ENCODE measurements at places on chromosomes 1 and 21.

DNA sequence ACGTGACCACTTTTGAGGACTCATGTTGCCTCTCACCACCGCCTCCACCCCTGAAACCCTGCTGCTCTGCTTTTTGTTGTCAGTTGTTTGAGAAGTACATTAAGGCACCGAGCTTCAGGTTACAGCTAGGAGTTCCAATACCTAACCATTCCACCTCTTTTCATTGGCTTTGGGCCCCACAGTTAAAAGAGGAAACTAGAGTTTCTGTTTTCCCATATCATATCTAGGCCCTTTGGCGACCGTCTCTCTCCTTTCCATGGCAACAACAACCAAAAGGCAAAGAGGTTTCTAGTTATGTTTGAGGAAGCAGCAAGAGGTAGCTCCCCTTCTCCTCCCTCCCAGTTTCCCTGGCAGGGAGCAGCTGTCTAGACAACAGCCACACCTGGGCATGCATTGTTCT, 5.9 kb downstream of the ANKRD35 start:
- no peak for DNase-seq

DNA sequence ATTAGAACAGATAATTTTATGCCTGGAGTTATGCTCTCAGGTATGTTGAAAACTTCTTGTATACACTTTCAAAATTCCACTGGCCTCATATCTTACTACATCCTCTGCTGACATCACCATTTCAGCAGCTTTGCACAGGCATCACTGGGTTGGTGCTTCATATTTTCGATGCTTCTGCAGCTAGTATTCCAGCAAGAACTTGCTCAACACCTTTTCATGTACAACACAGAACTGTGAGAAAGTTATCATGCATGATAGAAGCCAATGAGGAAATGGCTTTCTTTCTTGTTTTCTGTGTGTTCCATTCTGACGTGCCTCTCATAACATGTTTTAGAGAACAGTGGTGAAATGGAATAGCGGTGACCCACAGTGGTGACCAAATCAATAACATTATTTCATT, 5.1 kb upstream of the GBP5 start:
- DNase-seq: no peak

GRCh38 chr21:42157606-42158310, 61.2 kb upstream of the ABCG1 start:
- DNase-seq: no peak

DNA sequence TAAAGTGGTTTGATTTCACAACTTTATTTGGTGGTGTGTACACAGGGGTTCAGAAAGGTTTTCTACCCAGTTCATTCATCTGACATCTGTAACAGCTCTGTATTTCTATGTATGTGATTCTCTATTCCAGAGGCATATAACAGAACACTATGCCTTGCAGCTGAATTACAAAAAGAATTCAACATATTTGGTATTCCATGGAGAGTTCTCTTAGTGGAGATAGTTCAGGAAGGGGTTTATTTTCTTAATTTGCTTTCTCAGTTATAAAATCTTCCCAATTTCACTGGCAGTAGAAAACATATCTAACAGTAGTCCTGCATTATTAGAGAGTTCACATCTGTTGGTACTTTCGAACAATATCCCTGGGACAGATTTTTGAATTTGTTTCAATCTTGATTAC, 207.9 kb upstream of the LYPLAL1 start:
- DNase-seq: no peak

DNA sequence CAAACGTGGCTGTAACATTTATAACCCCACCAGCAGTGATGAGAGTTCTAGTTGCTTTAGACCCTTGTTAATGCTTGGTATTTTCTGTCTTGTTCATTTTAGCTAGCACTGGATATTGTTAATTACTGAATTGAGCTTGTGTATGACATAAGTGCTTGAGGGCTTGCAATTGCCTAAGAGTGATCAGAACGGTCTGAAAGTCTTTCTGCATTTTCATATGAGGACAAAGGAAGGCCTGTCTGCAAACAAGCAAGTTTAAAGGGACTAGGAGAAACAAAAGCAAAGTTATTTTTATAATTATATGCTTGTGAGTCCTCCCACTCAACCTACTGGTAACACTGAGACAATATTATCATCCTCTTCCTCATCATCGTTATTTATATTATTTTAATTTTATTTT, 305.5 kb upstream of the DUSP10 start:
- no peak for DNase-seq

- no peak for DNase-seq
Observed at GRCh38 chr1:198761859-198762616, 123.2 kb downstream of the PTPRC start.
